ENCODE measurements at places on chromosomes 16 and 17. TPM values are rescaled to one million over a fixed set of nuclear protein-coding genes. Genes with fewer than 3 reads are reported as not detected.

Gene DCTN5
- total RNA-seq: 53.8 TPM

Gene CCL1
- not detected for total RNA-seq

Gene C16orf92
- not detected for total RNA-seq

Gene ELP5
- 22.5 TPM for total RNA-seq

Gene MARCHF10
- 0.90 TPM for total RNA-seq
